Stimulated activated CD4-positive, alpha-beta T cell treated with anti-CD3 and anti-CD28 coated beads, Interleukin-12 subunit alpha, Interleukin-12 subunit beta, amount 100 ng/mL, for 24 hours (primary cell): ENCODE measurements at places on chromosomes 6 and 20.

DNA sequence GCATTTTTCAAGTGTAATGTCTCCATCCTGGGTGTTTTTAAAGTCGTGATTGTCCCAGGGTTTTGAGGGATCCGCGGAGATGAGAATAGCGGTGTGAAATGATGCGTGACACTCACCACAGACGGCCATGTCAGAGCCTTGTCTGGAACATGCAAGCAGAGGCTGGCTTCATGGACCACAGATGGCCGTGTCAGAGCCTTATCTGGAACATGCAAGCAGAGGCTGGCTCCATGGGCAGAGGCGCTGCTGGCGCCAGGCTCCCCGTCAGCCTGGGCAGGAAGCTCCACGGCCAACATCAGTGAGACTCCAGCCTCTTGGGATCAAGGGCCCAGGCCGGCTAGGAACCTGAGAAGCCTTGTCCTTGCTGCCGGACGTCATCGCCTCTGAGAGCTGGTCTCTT, 7.7 kb upstream of the MRGBP start:
- no peak for DNase-seq

- no peak for DNase-seq
These were observed 240.8 kb downstream of the ARHGAP18 start for GRCh38 chr6:129469070-129469662.

DNA sequence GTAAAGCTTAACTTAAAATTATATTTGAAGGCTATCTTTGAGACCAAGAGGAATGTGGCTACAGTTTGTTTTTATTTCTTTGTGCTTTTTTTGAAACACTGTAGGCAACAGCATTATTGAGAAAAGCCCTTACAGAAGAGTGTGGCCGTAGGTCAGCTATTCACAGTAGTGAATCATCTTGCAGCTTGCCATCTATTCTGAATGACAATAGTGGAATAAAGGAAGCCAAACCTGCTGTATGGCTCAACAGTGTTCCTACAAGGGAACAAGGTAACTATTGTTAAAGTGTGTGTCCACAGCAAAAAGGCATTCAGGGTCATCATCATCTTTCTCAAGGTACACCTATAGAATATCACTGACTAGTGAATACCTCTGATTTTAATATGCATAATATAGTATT, 88.5 kb downstream of the KIZ start:
- DNase-seq = no peak

GRCh38 chr6:133435065-133435728, 194.0 kb downstream of the EYA4 start:
- DNase-seq = no peak

GRCh38 chr6:154758125-154758524, 24.9 kb downstream of the SCAF8 start:
- DNase-seq = no peak
